Thoracic aorta (tissue), 2 donors: ENCODE measurements at places on chromosomes 2 and 18. TPM values are rescaled to one million over a fixed set of nuclear protein-coding genes. Genes with fewer than 3 reads are reported as not detected.

DNA sequence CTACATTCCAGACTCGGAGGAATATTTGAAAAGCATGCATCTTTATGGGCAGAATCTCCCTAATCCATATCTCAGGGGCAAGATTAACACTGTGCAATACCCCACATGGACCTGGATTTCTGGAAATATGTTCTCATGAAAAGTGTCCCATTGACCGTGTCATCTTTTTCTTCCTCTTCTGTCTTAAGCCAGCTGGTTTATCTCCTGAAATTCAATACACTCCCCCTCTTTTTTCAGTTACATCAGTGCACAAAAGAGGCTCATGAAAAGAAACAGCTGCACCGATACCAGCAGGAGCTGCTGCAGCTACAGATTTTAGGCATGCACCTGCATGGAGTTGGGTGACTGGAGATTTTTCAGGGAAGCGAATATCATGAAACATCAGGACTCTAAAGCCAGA lies 117.2 kb downstream of the SLC4A3 start:
- H3K36me3 ChIP-seq: no peaks in the 10 kb centered on the region
- H3K4me3 ChIP-seq: no peak overlapping the region
- H3K27me3 ChIP-seq: no peaks in the 10 kb centered on the region
- no peak overlapping the region for H3K27ac ChIP-seq
- no peak for DNase-seq
- peaks cover 13% of the 10 kb centered on the region for H3K4me1 ChIP-seq

- no peaks in the 10 kb centered on the region for H3K27me3 ChIP-seq
- no peak overlapping the region for H3K27ac ChIP-seq
- H3K36me3 ChIP-seq: no peaks in the 10 kb centered on the region
- H3K4me3 ChIP-seq: no peak overlapping the region
These were observed 321.9 kb upstream of the NETO1 start for GRCh38 chr18:73189718-73190117.

DNA sequence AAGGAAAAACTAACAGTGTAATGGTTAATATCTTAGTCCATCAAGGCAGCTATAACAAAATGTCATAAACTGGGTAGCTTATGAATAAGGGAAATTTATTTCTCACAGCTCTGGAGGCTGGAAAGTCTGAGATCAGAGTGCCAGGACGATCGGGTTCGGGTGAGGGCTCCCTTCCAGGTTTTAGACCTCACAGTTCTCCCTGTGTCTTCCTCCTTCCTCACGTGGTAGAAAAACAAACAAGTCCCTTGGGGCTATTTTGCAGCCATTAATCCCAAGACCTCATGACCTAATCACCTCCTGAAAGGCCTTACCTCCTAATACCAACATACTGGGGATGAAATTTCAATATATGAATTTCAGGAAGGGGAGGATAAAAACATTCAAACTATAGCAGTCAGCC lies 455.9 kb downstream of the CNTNAP5 start:
- no peaks in the 10 kb centered on the region for H3K36me3 ChIP-seq
- DNase-seq: no peak
- H3K4me1 ChIP-seq: no peaks in the 10 kb centered on the region
- no peak overlapping the region for H3K4me3 ChIP-seq

AQP12A gene
- not detected for total RNA-seq

GRCh38 chr2:96397756-96398530 lies 62.4 kb downstream of the NCAPH start:
- no peak overlapping the region for H3K27ac ChIP-seq
- DNase-seq: no peak
- H3K4me3 ChIP-seq: no peak overlapping the region
- H3K36me3 ChIP-seq: no peaks in the 10 kb centered on the region

GRCh38 chr2:216665242-216665641 lies 30.1 kb downstream of the IGFBP5 start:
- H3K27ac ChIP-seq: peak overlapping the region; percentile 47
- DNase-seq: no peak
- H3K36me3 ChIP-seq: peaks cover 28% of the 10 kb centered on the region
- H3K4me3 ChIP-seq: no peak overlapping the region
- H3K4me1 ChIP-seq: peaks cover 21% of the 10 kb centered on the region
- no peaks in the 10 kb centered on the region for H3K27me3 ChIP-seq

GRCh38 chr18:40056079-40056692 lies 1898.8 kb upstream of the PIK3C3 start:
- no peak overlapping the region for H3K27ac ChIP-seq
- H3K4me3 ChIP-seq: no peak overlapping the region
- no peaks in the 10 kb centered on the region for H3K4me1 ChIP-seq
- DNase-seq: no peak
